Stimulated activated CD8-positive, alpha-beta memory T cell treated with anti-CD3 and anti-CD28 coated beads, Interleukin-7, amount 100 ng/mL, for 1 hour (primary cell): ENCODE measurements at places on chromosomes 7 and 10.

- DNase-seq = no peak
Measured at GRCh38 chr10:5198386-5198785, 1.7 kb downstream of the AKR1C4 start.

- DNase-seq = no peak
Measured at GRCh38 chr7:22566592-22566991, 66.6 kb upstream of the STEAP1B start.

DNA sequence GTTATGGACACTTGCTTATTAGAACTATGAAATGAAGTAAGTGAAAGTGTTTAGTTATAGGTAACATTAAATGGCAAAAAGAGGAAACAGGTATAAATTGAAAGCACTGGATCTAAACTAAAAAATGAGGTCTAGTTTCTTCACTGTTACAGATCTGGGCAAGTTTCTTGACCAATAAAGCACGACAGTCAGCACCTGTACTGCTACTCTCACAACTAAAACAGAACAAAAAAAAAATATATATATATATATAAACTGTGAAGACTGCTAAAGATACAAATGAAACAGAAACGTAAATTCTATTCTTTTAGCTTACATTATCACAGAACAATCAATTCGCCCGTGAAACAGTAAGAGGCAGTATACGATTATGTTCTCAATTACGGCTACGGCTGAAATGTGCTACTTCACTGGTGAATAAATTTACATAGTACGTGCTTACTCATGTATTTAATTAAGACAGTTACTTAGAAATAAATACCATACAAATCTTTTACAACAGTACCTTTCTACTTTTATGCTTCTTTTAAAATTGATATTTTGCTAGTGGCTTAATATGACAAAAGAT is 4.2 kb downstream of the AHR start:
- DNase-seq = no peak

DNA sequence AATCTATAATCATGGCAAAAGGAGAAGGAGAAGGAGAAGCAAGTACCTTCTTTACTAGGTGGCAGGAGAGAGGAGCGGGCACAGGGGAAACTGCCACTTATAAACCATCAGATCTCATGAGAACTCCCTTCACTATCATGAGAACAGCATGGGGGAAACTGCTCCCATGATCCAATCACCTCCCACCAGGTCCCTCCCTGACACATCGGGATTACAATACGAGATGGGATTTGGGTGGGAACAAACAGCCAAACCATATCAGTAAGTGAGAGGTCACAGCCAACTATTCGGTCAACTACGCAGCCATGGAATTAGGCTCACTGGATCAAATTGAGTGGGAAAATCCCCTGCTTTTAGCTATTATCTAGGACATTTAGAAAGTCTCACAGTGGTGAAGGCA is 54.2 kb upstream of the STEAP1B start:
- DNase-seq = no peak

- no peak for DNase-seq
Measured at GRCh38 chr10:51462076-51462779, 237.2 kb downstream of the CSTF2T start.

DNA sequence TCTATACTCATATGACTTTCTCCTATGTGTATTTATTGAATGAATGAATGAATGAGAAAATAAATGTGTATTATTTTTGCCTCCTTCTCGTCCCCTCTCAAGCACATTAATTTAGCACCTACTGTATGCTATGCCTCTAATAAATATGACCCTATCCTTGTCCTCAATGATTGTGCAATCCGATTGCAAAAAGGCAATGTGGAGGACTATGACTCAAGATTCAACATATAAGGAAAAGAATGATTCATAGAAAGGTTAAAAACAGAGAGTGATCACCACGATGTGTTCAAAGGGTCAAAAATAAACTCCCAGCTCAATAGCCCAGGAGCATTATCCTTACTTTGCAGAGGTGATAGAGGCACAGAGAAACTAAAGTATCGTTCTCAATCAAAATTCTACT is 322.8 kb upstream of the SORCS1 start:
- DNase-seq = no peak

DNA sequence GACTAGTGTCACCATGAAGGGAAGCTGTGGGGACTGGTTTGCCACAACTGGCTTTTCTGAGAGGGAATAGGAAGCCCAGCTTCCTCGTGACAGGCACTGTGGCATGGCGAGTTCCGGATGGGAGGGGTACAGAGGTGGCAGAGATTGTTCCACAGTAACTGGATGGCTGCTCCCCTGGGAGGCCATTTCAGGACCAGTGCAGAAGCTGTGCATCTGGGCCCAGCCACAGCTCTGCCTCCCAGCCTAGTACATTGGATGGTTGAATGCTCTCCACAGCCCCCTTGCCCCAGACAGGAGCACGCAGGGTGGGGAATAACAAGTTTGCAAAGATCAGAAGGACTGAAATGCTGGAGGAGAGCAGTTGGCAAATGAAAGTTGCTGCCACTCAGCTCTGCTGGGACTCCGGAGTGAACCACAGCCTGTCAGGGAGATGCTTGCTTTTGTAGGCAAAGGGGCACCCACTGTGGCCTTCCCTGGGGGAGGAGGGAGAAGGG is 51.8 kb downstream of the GSDME start:
- DNase-seq = no peak

- DNase-seq = no peak
Measured at GRCh38 chr7:77393261-77393660, 22.9 kb downstream of the GSAP start.
